DMS153 (cell line): ENCODE measurements at places on chromosomes 6 and 20.

GRCh38 chr6:161546632-161547031 is 272.8 kb upstream of the AGPAT4 start:
- no peak for DNase-seq

DNA sequence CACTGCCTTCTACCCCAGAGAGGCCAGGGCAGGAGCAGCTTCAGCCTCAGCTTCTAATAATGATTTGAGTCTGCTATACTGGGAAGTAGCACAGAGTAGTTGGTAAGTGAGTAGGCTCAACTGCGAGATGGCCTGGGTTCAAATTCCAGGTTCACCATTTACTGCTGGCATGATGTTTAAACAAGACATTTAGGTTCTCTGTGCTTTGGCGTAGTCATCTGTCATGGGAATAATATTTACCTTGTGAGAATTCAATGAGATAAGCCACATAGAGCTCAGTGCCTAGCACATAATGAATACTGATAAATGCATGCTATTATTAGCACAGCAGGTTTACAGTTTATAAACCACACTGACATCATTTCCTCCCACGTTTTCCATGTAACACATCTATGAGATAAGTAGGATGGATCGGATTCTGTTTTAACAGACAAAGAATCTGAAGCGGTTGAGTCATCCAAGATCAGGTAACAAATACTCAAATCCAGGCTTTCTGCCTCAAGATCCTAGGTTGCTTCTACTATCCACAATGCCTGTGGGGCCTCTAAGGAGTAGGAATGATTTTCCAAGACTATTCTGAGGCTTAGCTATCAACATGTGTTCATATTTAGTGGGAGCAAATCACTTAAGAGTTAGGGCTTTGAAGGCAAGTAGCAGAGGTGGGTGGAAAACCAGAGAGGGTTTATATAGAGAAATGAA is 72.9 kb upstream of the DTNBP1 start:
- peak; percentile 98 for DNase-seq

GRCh38 chr6:153129873-153130514 is 1.1 kb downstream of the RGS17 start:
- DNase-seq = no peak

DNA sequence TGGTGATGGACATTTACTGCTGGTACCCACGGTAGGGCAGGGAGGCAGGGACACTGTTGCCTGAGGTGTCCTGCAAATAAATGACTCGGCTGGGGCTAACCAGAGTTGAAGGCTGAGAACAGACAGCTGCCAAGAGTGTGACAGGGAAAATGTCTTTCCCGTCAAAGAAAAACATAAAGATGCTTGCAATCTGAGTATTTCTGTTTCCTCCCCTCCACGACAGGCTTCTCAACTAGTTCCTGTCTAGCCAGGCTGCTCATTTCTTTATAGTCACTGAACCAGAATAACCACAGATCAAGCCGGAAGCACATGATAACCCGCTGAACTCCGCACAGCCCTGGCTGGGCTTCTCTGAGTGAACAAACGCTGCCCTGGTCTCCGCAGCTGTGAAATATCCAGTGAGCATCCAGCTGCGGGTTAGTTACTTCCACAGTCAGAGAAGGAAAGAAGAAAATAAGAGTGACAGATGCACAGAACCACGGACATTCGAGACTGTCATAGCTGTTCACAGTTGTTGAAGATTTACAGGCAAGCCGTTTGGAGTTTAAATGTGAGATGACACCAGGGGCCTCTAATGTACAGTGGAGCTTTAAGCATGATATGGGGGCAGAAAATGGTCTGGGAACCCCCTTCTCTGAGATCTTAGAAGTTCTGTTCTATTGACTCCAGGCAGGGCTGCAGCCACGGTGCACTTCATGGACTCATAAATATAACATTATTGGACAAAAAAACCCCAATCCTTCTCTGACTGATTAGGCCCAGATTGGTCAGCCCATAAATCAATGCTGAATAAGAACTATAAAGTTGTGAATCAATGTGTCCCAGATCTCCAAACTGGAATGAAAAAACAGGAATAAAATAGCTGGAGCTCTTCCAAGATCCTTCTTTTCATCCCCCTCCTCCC is 299.9 kb upstream of the SUPT3H start:
- peak; percentile 25 for DNase-seq

DNA sequence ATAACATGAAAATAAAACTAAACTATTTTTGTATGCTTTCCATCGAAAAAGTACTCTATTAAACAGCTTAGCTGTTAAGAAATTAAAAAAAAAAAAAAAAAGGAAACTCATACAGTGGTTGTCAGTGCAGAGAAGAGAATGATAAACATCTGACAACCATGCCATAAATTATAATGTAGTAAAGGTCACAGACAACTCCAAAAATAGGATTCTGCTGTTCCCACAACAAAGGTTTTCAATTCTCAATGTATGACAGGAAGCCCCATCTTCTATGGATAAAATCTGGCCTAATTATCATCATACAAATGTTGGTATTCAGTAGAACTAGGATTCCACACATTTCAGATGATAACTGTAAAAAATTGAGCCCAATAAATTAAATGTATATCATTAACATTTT is 5.0 kb downstream of the PLN start:
- DNase-seq = no peak

GRCh38 chr20:40457404-40457803 is 231.6 kb downstream of the MAFB start:
- DNase-seq = no peak

DNA sequence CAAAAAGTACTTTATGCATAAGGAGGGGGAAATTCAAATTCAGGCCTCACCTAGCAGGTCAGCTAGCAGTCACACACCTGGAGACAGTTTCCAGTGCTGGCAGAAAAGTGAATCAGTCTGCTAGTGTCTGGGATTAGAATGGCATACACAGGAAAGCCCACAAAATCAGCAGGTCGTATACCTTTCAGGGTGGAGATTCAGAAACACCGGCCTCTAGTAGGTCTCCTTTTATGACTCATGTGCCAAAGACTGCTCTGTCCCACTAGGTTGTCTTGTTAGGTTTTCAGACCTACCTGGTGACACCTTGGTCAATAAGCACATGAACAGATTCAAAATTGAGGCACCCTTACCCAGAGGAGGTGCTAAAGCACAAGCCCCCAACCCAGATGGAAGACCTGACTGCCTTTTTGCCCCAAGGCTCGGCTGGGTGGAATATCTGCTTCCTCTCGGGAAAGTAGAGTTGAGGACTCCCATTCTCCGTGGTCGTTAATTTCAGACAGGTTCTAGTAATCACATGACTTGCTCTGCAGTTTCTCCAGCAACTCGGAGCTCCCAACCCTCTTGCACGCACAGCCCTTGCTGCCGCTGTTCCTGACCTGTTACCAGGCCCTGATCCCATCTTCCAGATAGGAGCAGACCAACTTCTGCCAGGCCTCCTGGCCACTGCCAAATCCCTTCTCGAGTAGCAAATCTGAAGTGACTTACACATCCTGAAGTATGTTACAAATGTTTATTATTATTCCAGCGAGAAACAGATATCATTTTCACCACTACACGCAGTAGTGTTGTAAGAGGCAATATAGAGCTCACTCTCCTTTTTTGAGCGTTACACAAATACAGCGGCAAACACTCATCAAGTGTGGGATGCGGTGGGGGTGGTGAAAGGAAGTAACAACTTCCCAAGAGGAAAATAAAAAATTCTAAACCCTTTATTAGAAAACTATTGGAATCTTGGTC is 46.6 kb downstream of the AGPAT4 start:
- no peak for DNase-seq

DNA sequence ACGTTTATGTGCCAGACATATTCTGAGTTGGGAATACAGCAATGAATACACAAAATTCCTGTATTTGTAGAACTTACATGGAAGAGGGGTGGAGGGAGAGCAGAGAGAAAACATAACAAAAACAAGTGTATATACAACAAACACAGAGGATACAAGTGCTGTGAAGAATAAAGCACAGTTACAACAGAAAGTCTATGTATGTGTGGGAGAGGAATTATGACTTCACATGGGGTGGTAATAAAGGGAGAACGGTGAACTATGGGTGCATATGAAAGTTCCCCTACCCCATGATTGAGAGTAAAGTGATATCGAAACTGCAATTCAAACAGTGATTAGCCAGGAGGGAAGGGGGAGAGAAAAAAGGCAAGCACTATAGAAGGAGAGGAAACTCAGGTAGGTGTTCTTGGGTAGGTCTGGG is 24.6 kb downstream of the HBS1L start:
- no peak for DNase-seq

- DNase-seq = no peak
These were observed 9.5 kb upstream of the SLC17A3 start for GRCh38 chr6:25883536-25883935.

GRCh38 chr6:127483399-127484055 is 24.3 kb upstream of the KIAA0408 start:
- DNase-seq = no peak

DNA sequence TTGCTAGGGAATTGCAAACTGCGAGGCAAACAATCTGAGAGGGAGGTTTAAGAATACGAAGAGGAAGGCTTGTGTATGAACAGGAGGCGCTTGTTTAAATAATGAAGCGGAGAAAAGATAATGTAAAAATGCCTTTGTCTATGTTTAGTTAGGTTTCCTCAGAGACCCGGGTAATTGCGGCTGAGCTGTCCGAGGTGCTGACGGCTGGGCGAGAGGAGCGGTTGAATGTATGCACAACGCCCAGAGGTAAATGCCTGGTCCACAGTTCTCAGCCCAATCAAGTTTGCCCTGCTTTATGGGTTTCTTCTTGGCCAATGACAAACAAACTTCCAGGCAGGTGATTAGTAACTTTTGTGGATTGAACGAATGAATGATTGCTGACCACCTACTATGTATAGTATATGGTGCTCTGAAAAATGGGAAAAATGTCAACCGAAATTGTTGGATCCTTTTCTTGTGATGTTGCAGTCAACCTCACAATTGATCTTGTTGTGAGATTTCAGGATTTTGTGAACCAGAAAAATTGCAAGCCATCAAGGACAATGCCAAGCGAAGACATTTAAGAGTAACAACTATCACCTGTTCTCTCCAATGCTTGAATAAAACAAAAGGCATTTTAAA is 38.3 kb upstream of the SLC32A1 start:
- no peak for DNase-seq

- no peak for DNase-seq
These were observed 20.0 kb downstream of the GABRR1 start for GRCh38 chr6:89197141-89197540.

DNA sequence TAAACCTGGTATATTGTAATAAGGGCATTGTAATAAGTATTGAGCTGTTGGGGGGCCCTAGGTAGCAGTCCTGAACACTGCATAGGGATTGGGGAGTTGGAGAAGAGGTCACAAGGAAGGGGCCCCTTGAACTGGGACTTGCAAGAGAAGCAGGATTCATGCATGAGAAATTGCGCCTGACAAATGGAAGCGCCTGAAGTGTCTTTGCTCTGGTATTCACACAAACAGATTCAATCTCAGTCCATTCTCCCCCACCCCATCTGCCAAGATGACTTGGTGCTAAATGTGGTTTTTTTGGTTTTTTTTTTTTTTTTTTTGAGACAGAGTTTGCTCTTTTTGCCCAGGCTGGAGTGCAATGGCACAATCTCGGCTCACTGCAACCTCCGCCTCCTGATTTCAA is 87.1 kb downstream of the CAP2 start:
- no peak for DNase-seq

DNA sequence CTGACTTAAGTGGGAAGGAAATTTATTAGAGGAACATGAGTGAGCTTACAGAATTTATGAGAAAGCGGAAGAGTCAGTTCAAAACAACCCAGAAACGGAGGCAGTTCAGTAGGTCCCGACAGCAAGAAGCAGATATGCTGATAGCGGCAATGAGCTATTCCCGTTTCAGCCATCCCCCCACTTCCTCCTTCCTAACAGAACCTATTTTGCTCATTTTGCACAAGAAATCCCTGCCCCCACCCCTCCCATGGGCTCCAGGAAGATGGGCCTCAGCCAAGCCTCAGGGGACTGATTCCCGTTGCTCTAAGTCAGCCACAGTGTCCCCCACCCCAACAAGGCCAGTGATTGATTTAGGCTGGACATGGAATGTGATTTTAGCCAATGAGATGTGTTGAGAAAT is 157.5 kb downstream of the CEBPB start:
- no peak for DNase-seq

DNA sequence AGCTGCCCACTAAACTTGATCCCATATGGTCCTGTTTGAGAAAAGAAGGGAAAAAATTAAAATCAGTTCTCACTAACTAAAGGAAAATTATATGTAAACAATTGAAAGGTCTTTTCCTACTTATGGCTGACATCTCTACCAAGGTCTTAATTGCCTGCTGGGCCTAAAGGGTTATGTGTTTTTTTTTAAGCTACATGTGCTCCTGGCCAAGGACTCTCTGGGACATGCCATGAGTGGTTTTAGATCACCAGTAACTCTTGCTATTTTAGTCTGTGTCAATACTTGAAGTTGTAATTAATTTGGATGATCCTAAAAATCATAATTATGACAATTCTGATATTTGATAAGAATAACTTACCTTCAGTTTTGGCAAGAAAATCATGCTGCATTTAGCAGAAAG is 35.9 kb upstream of the EYA4 start:
- DNase-seq = no peak

- no peak for DNase-seq
These were observed 43.8 kb upstream of the KIF16B start for GRCh38 chr20:16617056-16617455.

DNA sequence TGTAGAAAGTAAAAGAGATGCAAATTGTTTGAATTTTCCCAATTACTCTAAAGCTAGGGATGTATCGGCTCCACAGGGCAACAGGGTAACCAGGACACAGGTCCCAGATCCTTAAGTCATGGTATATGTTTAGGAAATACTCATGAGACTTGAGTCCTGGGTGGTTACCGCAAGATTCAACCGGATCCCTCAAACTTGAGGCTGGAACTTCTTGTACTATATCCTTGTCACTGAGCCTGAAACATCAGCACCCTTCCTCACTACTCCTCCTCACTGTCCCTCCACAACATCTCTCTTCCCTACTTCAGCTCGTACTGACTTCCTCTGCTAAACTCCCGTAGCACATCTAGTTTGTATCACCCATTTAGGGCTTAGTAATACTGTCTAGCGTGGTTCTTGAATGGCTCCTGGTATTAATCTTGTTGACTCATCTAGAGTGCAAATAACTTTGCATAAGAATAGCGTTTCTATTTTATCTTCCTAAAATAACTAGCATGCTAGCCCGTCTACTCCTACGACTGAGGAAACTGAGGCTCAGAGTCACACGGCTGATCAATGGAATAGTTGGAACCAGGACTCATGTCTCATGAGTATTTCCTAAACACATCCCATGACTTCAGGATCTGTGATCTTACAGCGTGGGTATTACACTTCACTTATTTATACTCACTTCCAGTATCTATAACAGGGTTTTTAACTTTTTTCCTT is 72.1 kb downstream of the FILIP1 start:
- DNase-seq = no peak

- peak; percentile 49 for DNase-seq
These were observed 58.5 kb upstream of the PRSS16 start for GRCh38 chr6:27188885-27189418.

DNA sequence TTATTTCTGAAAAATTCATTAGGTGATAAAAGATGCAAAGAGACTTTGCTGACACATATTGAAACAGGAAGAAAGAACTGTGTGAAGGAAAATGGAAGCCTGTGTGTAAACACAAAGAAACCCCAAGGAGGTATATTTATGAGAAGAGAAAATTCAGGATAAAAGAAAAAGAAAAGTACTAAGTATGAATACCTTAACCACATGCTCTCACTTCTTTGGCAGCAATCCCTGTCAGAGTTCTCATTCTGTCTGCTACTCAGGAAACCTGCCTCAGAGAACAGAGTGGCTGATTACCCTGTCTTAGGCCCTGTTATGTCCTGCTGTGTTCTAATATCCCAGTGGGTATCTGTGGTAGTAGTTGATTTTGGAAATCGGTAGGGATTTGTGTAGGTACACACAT is 457.9 kb downstream of the TBC1D32 start:
- DNase-seq = no peak
